ENCODE measurements at places on chromosomes 5 and 9.

GRCh38 chr5:54275361-54275760 is 35.0 kb downstream of the ARL15 start:
- no peak for DNase-seq

DNA sequence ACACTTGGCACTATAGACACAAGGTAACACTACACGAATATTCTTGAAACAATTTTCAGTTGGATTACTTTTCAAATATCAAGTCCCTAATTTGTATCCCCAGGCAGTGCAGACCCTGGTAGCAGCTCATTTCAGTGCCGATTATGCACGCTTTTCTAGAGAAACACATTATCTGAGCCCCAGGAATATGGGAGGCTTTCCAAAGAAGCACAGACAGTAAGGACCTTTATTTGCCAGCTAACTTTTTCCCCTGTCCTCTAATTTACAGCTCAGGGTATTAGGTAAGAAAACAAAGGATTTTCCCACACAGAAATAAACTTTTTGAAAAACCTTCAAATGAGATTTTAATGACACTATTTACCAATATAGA is 852.3 kb upstream of the DMAC1 start:
- no peak for DNase-seq

GRCh38 chr9:92769286-92769685 is 4.7 kb upstream of the BICD2 start:
- DNase-seq: no peak

DNA sequence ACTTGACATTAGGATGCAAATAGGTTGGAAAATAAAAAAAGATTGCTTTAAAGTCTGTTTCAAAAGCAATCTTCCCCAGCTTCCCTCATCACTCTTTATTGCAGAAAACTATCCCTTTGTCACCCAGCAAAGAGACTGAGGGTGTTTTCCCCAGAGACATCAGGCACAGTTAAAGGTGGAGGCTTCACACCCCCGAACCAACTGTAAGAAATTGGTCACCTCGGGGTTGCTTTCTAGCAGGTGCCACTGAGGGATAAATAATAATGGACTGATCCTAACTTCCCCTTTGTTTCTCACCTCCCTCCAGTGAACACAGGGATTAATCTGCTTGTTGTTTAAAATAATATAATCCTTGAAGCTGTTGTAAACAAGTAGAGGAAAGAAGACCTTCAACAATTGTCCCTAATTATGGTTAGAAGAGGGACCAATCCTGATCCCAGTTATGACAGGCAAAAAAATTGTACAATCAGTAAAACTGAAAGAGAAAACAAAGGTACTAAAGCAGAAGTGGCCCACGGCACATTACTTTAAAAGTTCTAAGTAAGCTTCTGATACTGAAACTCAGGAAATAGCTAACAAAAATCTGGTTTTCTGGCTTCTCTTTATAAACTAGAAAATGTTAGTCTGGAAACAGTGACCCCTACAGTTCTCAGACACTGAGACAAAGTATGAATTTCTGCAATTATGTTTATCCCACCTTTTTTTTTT is 6.6 kb upstream of the PCSK1 start:
- DNase-seq: no peak

GRCh38 chr9:107488375-107489143 is 1.0 kb downstream of the KLF4 start:
- no peak for DNase-seq

- DNase-seq: peak; percentile 3
These were observed 191.8 kb downstream of the PRR16 start for GRCh38 chr5:120655828-120656435.

GRCh38 chr5:157331807-157332206 is 65.9 kb downstream of the CYFIP2 start:
- DNase-seq: no peak

- DNase-seq: no peak
These were observed 109.6 kb downstream of the FGF18 start for GRCh38 chr5:171528865-171529614.

- DNase-seq: no peak
These were observed 19.8 kb upstream of the OTULIN start for GRCh38 chr5:14644623-14645237.

- DNase-seq: no peak
These were observed 112.5 kb downstream of the FAM174A start for GRCh38 chr5:100647461-100648230.

- DNase-seq: no peak
These were observed 20.5 kb upstream of the NDST1 start for GRCh38 chr5:150487199-150488061.
